Posterior vena cava (tissue), 2 donors: ENCODE measurements at places on chromosomes 4 and X.

DNA sequence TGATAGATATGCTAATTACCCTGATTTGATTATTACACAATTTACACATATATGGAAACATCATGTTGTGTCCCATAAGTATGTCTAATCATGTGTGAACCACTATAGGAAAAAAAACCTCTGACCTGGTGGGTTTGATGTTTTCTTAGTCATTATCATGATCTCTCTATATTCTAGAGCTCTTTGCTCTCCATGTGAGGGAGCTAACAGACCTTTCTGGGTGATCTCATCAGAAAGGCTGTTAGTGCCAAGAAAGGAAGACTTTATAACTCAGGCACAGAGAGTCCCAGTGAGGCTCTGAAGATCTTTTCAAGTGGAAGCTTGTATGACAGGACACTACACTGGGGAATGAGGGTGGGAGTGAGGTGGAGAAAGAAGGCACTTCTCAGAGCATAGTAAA, 527.7 kb upstream of the MAGEB2 start:
- DNase-seq = no peak

DNA sequence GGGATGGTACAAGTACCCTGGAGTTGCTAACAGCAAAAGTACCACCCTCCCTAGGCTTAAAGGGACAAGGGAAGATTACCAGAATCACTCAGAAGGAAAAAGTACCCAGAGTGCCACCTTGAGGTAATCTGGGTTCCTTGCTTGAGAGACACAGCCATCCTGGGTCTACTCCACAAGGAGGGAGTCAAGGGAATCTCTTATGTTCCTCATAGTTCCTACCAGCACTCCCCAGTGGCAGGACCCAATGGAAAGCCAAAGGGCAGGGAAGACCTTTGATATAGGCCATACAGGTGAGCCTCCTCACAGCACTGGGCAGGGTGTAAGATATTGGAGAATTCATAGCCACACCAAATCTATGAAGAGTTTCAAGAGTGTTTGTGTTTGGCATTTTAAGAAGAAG, 5.7 kb downstream of the IL2 start:
- DNase-seq = no peak

DNA sequence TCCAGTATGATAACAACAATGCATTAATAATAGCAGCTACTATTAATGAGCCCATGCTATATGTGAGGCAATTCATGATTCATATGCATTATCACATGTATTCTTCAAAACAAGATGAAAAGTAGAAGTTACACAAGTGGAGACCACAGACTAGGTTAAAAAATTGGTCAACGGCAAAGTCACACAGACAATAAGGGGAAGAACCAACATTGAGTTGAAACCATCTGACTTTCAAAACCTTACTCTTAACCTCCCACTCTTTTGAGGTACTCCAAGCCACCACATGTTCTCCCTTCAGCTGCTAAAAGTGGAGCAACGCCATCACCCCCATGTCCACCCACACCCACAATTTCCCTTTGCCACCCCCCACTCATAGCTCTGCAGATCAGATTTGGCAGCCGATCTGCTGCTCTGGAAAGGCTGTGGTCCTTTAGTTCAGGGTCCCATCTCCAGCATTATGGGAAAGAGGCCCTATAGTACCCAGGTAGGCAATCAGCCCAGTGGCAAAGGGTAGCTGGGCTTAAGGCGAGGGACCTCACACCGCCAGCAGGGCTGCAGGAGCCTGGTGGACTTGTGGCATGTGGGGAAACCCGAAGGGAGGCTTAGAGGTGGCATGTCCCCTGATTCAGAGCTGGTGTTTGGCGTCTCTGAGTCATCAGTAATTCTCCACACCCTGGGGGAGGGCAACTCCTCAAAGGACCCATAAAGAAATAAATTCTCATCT, 33.5 kb upstream of the CYBB start:
- DNase-seq = no peak

DNA sequence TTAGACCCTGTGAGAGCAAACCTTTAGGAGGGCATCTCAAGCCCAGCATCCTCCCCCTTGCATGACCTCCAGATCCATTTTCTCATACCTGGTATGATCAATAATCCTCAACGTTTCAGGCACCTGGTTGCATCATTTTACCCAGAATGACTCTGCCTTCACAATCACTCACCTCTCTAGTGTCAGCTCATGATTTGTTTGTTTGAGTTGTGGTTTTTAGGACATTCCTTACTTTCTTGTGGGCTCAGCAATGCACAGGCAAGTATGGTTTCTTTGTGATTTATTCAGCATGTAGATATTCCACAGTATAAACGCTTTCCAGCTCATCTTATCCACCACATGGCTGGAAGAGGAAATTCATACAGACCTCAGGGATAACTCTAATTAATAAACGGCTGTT, 93.6 kb upstream of the CPEB2 start:
- no peak for DNase-seq

GRCh38 chr4:80229590-80229989, 32.3 kb downstream of the PRDM8 start:
- no peak for DNase-seq

- no peak for DNase-seq
Measured at GRCh38 chrX:34629572-34629971, 27.5 kb downstream of the TMEM47 start.

GRCh38 chr4:158777423-158778155, 8.8 kb downstream of the FNIP2 start:
- no peak for DNase-seq

DNA sequence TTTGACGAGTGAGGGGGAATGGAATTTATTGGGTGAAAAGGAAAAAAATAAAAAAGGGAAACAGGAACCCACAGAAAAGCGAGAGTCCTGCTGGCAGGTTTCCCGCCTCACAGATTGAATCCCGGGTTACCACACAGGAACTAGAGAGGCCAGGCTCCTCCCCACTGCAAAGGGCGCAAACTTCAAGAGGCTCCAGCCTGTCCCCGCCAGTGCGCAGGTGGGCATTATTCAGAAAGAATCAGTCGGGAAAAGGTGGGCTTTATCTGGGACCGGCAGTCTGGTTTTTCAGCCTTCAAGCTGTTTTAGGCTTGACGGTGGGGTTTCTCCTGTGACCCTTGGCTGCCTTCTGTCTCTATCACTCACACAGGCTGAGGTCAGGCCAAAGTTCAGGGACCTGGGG, 1496.8 kb downstream of the RPA4 start:
- DNase-seq = no peak

- DNase-seq = no peak
Measured at GRCh38 chr4:103018391-103019307, 856 bp downstream of the SLC9B1 start.

DNA sequence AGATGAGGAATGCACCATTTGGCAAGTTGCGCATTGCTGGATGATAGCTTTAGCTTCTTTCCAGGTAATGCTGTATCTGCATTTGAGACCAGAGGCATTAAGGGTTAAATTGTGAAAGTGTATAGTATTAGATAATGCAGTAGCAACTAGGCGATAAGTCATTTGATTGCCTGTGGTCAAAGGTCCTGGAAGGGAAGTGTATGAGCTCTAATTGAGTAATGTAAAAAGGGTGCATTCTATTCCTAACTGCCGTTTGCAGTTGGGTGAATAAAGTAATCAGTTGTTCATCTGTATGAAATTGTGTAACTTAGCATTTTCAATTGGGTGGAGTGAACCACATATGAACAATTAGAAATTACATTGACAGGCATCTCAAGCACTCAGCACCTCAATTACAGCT, 54.5 kb upstream of the WDR1 start:
- DNase-seq = no peak

GRCh38 chrX:137052643-137053235, 18.9 kb upstream of the GPR101 start:
- no peak for DNase-seq

GRCh38 chrX:96984538-96984937, 100.8 kb downstream of the RPA4 start:
- DNase-seq = no peak

DNA sequence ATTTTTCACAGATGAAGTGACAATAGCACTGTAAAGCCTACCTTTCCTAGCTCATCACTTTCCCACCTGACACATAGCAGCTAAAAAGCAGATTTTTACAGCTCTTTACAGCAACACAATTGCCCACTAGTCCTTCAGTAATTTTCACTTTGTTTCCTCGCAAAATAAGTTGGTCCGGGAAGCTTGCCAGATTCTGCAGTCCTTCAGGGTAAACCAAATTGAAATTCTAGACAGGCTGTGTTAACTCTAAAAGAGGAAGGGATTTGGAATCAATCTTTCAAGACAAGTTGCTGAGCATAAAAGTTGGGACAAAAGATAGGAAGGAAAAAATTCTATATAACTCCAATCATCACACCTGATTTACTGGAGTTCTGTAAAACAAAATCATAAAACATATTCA, 8.7 kb downstream of the C1QTNF7 start:
- DNase-seq = no peak
